ENCODE measurements at places on chromosomes 4 and X. TPM values are rescaled to one million over a fixed set of nuclear protein-coding genes. Genes with fewer than 3 reads are reported as not detected.

ANTXR2 gene
- total RNA-seq, result 7.7 TPM

GUCY1A1 gene
- total RNA-seq, result not detected

RAB9B gene
- 0.30 TPM for total RNA-seq

CXCL8 gene
- total RNA-seq, result not detected

PF4V1 gene
- total RNA-seq, result not detected

Measured in H7 (cell line).